Tibial artery (tissue), 4 donors: ENCODE measurements at places on chromosomes 12 and 14.
A peak's percentile ranks its signal among the peaks of the same experiment; 100 is the strongest.

DNA sequence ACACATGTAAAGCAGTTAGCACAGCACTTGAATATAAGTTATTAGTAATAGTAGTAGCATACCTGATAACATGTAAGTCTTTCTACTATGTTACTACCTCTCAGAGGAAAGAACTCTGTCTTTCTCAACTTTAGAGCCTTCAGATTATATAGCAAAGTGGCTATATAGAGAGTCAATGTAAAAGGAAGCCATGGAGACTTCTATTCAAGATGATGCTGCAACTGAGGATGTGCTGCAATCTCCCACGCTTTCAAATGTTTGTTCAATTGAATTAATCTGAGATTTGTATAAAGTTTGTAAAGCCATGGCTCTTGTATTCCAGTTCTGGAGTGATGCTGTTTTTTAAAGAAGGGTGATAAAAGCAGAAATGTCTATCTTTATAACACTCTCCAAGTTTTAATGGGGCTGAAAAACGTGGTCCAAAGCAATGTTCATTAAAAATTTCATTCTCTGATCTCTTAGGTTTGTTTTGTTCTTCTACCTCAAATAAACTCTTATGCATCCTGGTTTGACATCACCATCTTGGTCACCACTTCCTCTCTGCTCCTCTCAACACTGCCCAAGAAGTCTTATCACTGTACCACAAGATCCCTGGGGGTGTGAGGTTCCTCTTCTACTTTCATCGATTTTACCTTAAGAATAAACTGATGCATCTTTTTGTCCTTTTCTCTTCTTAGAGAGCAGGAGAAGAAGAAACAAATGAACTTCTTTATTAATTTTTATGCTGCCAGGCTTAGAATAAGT is 40.6 kb downstream of the C12orf42 start:
- no peaks in the 10 kb centered on the region for H3K27me3 ChIP-seq
- H3K27ac ChIP-seq, result no peak overlapping the region
- H3K36me3 ChIP-seq, result no peaks in the 10 kb centered on the region
- no peak for DNase-seq
- no peaks in the 10 kb centered on the region for H3K4me1 ChIP-seq

DNA sequence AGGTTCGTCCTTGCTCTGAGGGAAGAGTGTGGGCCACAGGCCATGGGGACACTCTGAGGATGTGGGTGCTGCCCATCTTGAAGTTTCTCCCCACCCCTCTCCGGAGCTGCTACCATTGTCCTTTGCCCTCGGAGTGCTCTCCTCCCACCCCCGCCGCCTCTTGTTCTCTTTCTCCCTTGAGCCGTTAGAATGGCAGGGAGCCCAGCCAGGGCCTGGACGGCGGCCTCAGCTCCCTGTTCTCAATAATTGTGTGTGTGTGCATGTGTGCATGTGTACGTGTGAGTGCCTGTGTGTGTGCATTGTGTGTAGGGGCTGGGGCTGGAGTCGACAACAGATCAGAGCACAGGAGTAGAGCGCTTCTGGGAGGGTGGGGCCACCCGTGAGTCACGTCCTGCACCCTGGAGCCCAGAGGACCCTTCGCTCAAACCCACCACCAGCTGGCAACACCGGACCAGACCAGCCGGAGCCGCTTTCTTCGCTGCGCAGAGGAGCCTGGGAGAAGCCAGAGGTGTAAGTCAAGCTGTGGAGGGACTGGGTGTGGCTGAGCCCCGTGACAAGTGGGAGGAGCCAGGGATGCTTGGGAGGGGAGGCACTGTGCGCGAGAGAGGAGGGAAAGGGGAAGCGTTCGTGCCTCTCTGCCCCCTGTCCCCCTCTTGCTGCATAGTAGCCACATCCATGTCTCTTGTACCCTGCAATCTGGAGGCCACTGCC is 25.9 kb upstream of the KCNA5 start:
- H3K27ac ChIP-seq, result no peak overlapping the region
- DNase-seq, result no peak
- H3K27me3 ChIP-seq, result no peaks in the 10 kb centered on the region
- H3K4me1 ChIP-seq, result peaks cover 9% of the 10 kb centered on the region
- H3K36me3 ChIP-seq, result no peaks in the 10 kb centered on the region

- DNase-seq, result no peak
- H3K36me3 ChIP-seq, result no peaks in the 10 kb centered on the region
- H3K4me3 ChIP-seq, result no peak overlapping the region
- H3K4me1 ChIP-seq, result no peaks in the 10 kb centered on the region
These were observed 79.3 kb downstream of the GTF2A1 start for GRCh38 chr14:81141426-81141825.

DNA sequence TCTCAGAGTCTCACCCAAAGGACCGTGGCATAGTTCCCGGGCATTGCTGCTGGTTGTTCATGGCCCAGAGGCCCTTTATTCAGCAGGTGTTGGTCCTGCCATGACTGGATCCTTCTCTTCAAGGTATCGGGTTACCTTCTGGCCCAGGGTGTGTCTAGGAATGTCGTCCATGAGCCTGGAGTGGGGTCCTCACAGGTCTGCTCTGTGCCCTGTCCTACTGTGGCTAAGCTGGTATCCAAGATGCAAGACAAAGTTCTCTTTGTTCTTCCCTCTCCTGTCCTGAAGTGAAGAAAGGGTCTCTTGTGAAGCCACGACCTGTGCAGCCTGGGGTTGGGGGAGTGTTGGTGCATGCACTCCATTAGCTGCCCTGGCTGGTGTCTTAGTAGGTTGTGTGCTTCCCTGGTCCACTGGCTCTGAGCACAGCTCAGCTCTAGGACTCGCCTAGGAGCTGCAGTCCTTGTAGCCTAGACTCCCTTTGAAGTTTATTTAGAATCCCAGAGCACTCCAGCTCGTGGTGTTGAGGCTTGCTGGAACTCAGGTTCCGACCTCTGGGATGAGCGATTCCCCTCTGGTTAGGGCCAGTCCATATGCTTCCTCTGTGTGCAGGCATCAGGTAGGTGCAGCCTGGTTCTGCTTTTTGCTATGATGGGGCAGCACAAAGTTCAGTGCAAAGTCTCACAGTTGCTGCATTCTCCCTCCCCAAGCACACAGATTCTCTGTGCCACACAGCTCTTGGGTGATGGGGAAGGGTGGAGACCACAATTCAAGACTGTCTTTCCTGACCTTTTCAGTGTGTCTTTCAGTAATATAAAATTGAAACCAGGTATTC is 117.4 kb downstream of the NUBPL start:
- H3K27ac ChIP-seq, result no peak overlapping the region
- H3K4me3 ChIP-seq, result no peak overlapping the region
- H3K4me1 ChIP-seq, result no peaks in the 10 kb centered on the region
- no peaks in the 10 kb centered on the region for H3K27me3 ChIP-seq
- no peak for DNase-seq

- peak within 1 kb of the TSS; percentile 93 for H3K4me3 ChIP-seq
- peak within 1 kb of the TSS; percentile 97 for H3K27ac ChIP-seq
- H3K4me1 ChIP-seq, result no peaks in the 10 kb centered on the region
- no peaks in the 10 kb centered on the region for H3K36me3 ChIP-seq
These were observed at the start of gene KTN1 for GRCh38 chr14:55579724-55580469. Gene KTN1, plus strand, starts transcription at chr14:55580207. Its CDS starts 31,842 bp downstream, at chr14:55612049.

- peaks cover 20% of the 10 kb centered on the region for H3K4me1 ChIP-seq
- H3K27ac ChIP-seq, result peak overlapping the region; percentile 56
- H3K27me3 ChIP-seq, result no peaks in the 10 kb centered on the region
- H3K36me3 ChIP-seq, result no peaks in the 10 kb centered on the region
These were observed 94.9 kb upstream of the TMPO start for GRCh38 chr12:98420461-98420860.

DNA sequence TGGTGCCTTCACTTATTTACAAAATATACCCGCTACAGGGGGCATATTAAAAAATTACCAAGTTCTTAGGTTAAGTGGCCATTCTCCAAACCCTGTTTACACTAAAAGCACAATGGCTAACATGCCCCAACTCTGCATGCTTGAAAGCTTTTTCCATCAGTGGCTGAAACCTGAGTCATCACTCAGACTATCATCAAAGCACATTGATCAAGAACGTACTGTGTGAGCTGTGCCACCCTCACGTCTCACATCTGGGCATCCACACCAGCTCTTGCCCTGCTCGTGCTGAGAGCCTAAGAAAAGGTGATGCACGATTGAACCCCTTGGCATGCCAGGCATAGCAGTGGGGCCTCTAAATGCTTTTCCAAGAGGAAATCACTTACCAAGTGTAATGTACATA is 13.2 kb downstream of the AQP6 start:
- no peaks in the 10 kb centered on the region for H3K4me1 ChIP-seq
- no peak overlapping the region for H3K4me3 ChIP-seq
- no peak for DNase-seq
- no peaks in the 10 kb centered on the region for H3K27me3 ChIP-seq
- no peaks in the 10 kb centered on the region for H3K36me3 ChIP-seq

DNA sequence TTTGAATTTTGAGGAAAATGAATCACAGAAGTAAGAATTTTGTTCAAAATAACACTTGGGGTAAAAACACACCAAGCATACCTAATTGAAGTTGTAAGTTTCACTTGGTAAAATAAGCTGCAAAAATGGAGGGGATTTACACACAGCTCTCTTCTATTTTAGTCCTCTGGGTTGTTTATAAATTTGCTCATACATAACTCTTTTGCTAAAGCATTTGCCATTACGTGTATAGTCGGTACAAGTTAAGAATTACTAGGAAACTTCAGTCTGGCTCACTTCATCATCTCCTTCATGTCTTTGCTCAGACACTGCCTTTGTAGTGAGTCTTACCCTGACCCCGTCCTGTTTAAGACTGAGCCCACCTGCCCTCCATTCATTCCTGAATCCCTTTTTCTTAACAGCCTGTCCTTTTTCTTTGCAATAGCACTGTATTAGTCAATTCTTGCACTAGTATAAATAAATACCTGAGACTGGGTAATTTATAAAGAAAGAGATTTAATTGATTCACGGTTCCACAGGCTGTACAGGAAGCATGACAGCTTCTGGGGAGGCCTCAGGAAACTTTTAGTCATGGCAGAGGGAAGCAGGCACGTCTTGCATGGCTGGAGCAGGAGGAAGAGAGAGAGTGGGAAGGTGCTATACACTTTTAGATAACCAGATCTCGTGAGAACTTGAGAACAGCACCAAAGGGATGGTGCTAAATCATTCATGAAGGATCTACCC is 451.1 kb downstream of the PCNX1 start:
- H3K27me3 ChIP-seq, result no peaks in the 10 kb centered on the region
- H3K4me3 ChIP-seq, result no peak overlapping the region
- H3K4me1 ChIP-seq, result peaks cover 34% of the 10 kb centered on the region
- peak overlapping the region; percentile 62 for H3K27ac ChIP-seq

GRCh38 chr14:70585231-70585630 is 15.2 kb downstream of the MED6 start:
- no peaks in the 10 kb centered on the region for H3K4me1 ChIP-seq
- peaks cover 97% of the 10 kb centered on the region for H3K36me3 ChIP-seq
- no peak overlapping the region for H3K27ac ChIP-seq
- DNase-seq, result no peak

GRCh38 chr14:103563844-103564505 is 1.2 kb downstream of the COA8 start:
- H3K4me1 ChIP-seq, result peaks cover 58% of the 10 kb centered on the region
- H3K36me3 ChIP-seq, result peaks cover 15% of the 10 kb centered on the region
- peak overlapping the region; percentile 96 for H3K4me3 ChIP-seq
- H3K27ac ChIP-seq, result no peak overlapping the region
- DNase-seq, result no peak
- no peaks in the 10 kb centered on the region for H3K27me3 ChIP-seq

- no peak for DNase-seq
- H3K36me3 ChIP-seq, result peaks cover 3% of the 10 kb centered on the region
- H3K27ac ChIP-seq, result no peak overlapping the region
- H3K4me3 ChIP-seq, result no peak overlapping the region
These were observed 12.8 kb downstream of the ADGRD1 start for GRCh38 chr12:130966443-130967030.
